ENCODE measurements at places on chromosomes 7 and 10.
A peak's percentile ranks its signal among the peaks of the same experiment; 100 is the strongest.

DNA sequence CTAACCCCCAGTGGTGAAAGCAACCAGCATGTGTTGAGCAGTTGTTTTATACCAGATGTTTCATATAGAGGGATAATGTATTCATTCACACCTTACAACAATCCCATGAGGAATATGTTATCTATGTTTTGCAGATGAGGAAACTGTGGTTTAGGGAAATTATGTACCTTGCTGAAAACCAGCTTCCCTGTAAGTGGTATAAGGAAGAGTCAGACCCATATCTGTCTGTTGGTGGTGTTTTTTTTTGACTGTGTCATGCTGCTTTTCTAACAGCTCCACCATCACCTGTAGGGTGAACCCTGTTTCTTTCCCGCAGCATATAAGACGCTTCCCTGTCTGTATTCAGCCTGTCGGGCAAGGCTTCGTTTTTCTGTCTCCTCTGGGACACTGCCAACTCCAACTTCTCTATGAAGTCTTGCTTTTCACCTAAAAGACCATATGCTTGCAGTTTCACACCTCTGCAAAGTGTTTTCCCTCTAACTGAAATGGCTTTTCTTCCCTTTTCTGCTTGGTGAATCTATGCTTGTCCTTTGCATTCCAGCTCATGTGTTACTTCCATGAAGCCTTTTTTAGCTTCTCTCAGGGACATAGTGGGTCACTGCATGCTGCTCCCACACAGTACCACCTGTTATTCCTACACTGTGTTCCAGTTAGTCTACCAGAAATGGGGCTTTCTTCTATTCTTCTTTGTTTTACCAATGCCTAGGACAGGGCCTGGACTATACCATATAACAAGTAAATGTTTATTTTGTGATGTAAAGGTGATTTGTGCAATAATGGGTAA, 92.8 kb downstream of the ST7 start:
- no peak for DNase-seq

GRCh38 chr7:90766814-90767564, 170.9 kb downstream of the CDK14 start:
- no peak for DNase-seq

GRCh38 chr7:38189231-38189938, 11.3 kb downstream of the STARD3NL start:
- DNase-seq: no peak

GRCh38 chr10:113381416-113381815, 171.4 kb upstream of the HABP2 start:
- no peak for DNase-seq

- DNase-seq: no peak
Measured at GRCh38 chr7:101127460-101128039, 646 bp downstream of the SERPINE1 start.

DNA sequence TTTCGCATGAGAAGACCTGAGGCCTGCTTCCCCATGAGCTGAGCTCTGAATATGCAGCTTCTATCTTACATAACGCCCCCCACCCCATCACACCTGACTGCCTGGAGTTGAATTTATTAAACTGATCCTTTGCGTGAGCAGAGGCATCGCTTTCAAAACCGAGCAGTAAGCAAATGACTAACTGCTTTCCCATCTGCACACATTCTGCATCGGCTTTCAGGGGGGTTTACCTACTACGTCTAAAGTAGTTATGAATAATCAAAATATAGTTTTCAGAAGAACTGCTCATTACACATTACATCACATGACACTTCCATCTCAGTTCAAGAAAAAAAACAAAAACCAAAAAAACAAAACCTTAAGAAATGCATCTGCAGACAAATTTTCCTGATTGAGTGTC, 54.7 kb upstream of the EGR2 start:
- peak; percentile 30 for DNase-seq

GRCh38 chr7:30683306-30683705, 1.1 kb upstream of the CRHR2 start:
- no peak for DNase-seq

DNA sequence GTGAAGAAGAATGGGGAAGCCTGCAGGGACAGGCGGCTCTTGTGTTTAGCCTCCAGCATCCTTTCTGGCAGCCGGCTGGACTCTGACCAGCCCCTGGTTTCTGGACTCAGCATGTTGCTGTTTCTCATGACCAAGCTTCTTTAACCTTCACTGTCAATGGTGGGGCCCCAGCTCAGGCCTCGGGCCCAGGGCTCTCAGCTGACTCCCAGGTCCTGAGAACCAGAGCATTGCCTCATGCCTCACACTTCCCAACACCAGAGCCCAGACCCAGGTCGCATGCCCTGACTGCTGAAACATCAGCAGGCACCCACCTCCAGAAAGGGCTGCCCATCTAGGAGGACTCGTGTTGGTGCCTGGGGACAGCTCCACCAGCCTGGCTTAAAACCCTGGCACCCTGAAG, 34.8 kb upstream of the FGFR2 start:
- no peak for DNase-seq

DNA sequence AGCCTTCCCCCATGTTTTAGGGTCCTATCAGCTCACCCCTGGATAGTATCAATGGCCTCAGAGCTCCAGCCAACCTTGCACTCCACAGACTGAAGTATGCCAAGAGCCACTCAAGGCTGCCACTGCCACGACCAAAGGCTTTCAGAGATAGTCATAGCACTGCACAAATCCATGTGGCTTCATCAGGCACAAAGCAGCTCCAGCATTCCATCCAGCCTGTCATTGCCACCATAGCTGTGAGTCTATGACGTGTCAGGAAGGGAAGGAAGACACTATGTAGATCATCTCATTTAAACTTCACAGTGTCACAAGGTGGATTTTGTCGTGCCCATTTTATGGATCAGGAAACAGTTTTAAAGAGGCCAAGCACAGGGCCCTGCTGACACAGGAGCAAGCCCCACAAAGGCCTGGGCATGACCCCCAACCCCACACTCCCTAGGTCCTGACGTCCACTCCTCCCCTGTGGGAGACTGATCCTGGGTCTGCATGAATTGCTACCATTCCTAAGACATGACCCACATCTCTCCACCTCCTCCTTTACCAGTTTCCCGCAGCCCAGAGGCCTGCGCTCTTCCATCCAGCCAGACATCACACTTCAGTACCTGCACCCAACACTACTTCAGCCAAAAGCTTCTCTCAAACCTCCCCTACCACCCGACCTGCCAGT, 119.4 kb downstream of the DIP2C start:
- DNase-seq: no peak

DNA sequence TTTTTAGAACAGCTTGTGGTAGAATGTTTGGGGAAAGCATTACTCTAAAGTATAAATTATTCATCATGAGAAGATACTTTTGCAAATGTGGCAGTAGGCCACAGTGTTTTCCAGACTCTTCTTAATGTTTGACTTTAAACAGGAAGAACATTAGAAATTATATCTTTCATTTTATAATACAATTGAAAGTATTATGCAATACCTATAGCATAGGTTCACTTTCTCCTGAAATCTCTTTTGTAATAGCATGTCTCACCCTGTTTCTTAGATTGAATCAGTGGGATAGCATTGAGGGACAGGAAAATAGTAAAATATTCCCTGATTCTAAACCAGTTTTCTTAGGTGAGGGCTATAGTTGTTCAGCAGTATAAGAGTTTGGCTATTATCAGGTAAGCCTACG, 23.1 kb downstream of the ANKIB1 start:
- DNase-seq: no peak

- DNase-seq: no peak
Measured at GRCh38 chr7:66198956-66199355, 6.2 kb upstream of the TPST1 start.

DNA sequence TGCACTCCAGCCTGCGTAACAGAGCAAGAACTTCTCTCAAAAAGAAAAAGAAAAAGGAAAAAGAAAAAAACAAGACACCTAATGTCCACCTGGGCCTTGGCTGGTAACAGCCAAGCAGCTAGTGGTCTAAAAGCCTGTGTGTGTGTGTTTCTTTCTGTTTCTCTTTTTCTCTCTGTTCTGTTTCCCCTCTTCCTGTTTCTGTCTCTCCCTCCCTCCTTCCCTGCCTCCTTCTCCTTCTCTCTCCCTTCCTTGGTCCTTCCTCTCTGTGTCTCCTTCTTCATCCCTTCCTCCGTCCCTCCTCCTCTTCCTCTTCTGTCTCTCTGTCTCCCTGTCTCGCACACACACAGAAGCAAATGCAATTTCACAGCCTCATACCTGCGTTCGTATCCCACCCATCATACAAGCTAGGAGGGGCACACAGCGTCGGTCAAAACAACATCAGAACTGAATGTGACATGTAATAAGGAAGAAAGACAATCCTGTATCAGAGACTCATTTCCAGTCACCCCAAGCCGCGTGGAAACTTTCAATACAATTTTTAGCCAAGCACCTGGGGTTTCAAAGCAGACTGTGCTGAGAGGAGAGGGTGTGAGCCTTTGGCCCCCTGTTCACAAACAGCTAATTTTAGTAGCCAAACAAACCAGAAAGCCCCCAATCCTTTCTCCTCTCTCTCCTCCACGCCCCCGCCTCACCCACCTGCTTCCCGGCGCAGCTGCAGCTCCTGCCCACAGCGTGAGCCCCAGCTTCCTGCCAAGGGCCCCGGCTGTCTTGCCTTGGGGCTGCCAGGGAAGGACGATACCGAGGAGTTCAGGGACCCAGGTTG, 50.2 kb upstream of the GNA12 start:
- peak; percentile 64 for DNase-seq

DNA sequence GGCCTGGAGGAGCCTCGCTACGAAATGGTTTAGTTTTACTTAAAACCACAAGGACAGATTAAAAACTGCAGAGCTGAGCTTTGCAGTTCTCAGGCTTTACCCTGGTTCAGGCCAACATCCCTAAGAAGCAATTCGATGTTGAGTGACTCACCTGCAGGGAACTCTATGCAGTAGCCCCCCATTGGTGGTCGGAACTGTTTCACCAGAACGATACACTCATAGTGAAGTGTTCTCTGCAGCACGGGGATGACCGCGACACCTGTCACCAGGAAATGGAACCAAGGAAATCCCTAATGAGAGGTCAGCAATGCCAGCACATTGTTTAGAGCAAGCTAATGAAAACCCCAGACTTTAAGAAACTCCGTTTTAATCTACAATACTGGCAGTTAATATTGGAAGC, 18.0 kb downstream of the NUDT5 start:
- DNase-seq: no peak

- DNase-seq: no peak
Measured at GRCh38 chr10:73634421-73634820, 6.9 kb downstream of the MYOZ1 start.

DNA sequence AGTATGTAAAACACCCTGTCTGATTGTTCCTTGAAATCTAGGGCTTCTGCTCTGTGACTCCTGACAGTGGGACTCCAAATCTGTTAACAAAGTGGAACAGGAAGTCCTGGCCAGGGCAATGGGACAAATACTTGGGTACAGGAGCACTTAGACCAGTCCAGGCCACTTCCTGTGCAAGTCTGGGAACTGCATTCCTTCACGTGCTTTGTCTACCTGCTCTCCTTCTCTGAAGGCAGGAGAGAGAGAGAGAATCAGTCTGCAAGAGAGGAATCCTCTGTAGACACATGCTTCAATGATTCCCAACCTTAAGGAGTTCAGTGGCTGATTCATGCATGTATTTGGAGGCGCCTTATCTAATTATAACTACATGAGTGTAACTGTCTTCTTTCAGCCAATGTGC, 530.2 kb downstream of the GATA3 start:
- DNase-seq: no peak

DNA sequence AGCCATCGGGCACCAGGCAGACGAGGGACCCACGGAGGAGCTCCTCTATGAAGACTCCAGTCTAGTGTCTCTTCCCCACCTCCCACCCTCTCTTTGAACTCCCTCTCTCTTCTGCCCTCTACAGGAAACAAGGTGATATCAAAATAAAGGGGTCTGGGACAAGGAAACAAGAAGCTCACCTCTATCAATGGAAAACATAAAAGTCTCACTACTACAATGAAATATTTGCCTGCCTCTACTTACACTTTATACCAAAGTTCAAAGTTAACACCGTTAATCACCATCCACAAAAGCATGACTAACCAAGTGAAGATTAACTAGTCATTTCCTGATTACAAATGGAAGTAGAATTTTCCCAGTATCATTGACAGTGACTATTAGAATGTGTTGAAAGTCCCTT, 82.2 kb downstream of the PARD3 start:
- no peak for DNase-seq

- DNase-seq: no peak
Measured at GRCh38 chr10:1141261-1141660, 85.1 kb downstream of the WDR37 start.

- no peak for DNase-seq
Measured at GRCh38 chr7:21154614-21155013, 273.3 kb upstream of the SP4 start.

- DNase-seq: no peak
Measured at GRCh38 chr7:33554576-33554975, 350.8 kb upstream of the BMPER start.

DNA sequence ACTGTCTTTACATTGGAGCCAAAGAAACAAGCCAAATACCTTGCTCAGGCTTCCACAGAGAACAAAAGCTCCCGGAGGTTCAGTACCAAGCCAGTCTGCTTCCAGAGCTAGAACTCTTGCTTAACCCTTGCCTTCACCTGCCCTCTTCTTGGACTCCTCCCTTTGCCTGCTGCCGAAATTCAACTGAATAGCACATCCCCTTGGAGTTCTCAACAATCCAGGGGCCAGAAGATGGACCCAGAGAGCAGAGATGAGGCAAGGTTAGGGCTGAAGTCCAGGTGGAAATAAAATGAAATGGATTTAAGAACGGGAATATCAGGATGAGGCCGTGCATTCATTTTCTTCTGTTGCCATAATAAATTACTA, 876 bp upstream of the PIK3AP1 start:
- no peak for DNase-seq

DNA sequence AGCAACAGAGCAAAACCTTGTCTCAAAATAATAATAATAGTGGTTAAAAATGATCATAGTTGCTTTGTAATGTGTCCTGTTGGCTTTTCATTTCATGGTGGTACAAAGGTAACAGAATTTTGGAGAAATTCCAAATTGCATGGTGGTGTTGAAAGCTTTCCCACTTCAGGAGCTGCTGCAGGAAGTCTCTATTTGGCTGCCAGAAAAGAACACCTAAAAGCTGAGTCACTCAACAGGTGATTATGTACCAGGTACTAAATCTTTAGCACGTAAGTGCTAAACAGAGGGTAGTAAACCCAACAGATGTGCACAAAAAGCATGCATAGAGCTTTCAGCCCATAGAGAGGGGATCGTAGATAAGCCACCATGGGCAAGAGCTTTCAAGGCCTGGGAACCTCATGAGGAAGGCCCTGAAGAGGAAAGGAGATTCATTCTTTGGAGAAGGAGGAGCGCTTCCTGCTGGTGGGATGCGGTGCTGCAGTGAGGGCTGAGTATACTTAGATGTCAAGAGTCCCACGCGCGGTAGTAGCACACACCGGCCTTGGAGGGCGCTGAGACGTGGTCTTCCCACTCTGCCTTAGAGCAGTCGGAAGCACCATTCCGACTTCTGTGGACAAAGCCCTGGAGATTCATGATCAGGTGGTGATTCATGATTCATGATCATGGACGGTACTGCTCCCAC, 118.7 kb downstream of the RALA start:
- no peak for DNase-seq

GRCh38 chr10:30752481-30752881, 122.9 kb upstream of the LYZL2 start:
- DNase-seq: no peak

DNA sequence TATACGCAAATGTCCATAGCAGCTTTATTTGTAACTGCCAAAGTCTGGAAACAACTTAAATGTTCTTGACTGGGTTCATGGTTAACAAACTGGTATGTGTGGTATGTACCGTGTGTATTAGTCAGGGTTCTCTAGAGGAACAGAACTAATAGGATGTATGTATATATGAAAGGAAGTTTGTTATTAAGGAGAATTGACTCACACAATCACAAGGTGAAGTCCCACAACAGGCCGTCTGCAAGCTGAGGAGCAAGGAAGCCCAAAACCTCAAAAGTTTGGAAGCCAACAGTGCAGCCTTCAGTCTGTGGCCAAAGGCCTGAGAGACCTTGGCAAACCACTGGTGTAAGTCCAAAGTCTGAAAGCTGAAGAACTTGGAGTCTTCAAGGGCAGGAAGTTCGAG, 66.8 kb downstream of the TMEM168 start:
- DNase-seq: no peak

Data from GM12891 (cell line).